ENCODE measurements at places on chromosomes 12 and 14. TPM values are rescaled to one million over a fixed set of nuclear protein-coding genes. Genes with fewer than 3 reads are reported as not detected.

The SRRM4 gene
- total RNA-seq = 0.03 TPM

The NAB2 gene
- total RNA-seq = 21.4 TPM

The OR6C2 gene
- total RNA-seq = not detected

The CALCOCO1 gene
- total RNA-seq = 188 TPM

The KRT82 gene
- total RNA-seq = not detected
